ENCODE measurements at places on chromosomes 4 and X.
A peak's percentile ranks its signal among the peaks of the same experiment; 100 is the strongest.

DNA sequence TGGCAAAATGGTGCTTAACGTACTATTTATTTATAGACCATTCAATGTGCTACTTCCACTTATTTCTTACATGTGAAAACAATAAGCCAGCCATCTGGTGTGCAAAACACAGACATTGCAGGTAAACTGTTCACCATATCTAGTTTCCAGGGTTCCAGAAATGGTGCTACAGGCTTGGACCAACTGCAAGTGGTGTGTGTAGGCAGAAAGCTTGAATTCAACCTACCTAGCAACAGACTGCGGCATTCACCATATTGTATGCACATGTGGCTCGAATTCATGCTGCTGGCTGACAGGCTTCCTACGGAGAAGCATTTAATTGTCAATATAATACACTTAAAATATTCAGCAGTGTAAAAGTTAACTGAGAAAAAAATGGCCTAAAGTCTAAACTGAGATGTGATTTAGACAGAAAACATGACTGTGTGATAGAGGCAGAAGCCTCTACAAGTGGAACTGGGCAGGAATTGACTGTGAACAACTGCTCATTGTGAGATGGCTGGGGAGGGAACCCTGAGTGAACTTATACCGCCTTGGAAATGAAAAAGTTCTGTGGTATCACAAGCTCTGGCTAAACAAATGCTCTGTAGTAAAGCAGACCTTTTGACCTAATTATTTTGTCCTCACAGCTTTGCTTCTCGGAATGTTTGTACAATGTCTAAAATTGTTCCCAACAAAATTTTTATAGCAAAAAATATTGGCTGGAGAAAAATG is 434.7 kb downstream of the GRIA2 start:
- no peak for DNase-seq

- DNase-seq, result no peak
These were observed 41.2 kb downstream of the RELL1 start for GRCh38 chr4:37644962-37645361.

GRCh38 chr4:18749391-18749790 is 727.8 kb upstream of the LCORL start:
- DNase-seq, result no peak

DNA sequence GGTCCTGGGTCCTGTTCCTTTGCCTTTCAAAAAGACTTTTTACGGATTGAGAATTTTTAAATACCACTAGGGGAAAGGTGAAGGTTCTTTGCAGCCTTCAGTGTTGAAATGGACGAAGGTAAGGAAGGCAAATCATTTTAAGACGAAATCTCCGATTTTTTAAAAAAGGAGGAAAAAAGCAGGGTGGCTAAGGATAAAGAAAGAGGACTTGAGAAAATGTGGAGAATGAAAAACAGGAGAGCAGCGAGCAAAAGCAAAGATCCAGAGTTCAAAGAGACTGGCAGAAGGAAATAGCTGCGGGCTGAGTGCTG is 314 bp downstream of the EPHA5 start:
- no peak for DNase-seq

GRCh38 chrX:32155044-32155638 is 1056.2 kb downstream of the DMD start:
- no peak for DNase-seq

DNA sequence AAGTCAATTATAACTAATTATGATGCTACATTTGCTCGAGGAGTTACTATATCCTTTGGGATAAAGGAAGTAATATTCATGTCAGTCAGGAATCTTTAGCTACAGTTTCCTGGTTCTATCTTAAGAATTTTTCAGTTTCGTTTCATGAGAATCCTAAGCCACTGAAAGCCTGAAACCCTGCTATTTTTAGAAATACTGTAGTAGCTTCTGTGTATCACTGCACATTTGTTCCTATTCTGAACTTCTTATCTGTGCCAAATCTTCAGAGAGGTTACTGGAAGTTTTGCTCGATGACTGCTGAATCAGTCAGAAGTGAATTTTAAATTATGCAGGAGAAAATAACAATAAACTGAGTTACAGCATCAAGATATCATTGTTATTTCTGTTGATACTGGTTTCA is 249.2 kb downstream of the TENM3 start:
- no peak for DNase-seq

DNA sequence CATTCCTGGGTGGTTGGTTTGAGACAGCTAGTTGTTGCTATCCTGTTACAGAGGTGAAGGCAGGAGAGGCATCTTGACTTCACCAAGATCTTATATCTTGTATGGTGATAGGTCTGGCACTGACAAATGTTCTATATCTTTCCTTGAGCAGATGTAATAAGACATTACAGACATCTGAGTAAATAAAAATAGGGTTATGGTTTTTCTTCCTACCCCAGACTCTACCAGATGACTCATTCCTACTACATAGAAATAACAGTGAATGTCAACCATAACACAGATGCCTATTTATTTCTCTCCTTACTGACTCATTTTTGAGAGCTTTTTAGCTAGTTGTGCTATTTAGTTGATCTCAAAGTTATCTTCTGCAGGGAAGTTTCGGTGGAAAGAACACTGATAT is 21.9 kb downstream of the HNRNPH2 start:
- no peak for DNase-seq

GRCh38 chr4:25439918-25440477 is 62.9 kb downstream of the ANAPC4 start:
- peak; percentile 81 for DNase-seq

Measured in NCI-H187 (cell line).